ENCODE measurements at places on chromosomes 1 and 21. TPM values are rescaled to one million over a fixed set of nuclear protein-coding genes. Genes with fewer than 3 reads are reported as not detected.

C1orf167 gene
- polyA plus RNA-seq = not detected

CLIC6 gene
- 0.08 TPM for polyA plus RNA-seq

MROH9 gene
- polyA plus RNA-seq = not detected

NR5A2 gene
- 0.09 TPM for polyA plus RNA-seq

ST6GALNAC3 gene
- 0.99 TPM for polyA plus RNA-seq

TNNI3K gene
- not detected for polyA plus RNA-seq

ARHGAP30 gene
- 138 TPM for polyA plus RNA-seq

TRAPPC3 gene
- polyA plus RNA-seq = 101 TPM

ARMH1 gene
- 5.6 TPM for polyA plus RNA-seq

LGR6 gene
- not detected for polyA plus RNA-seq

A3GALT2 gene
- not detected for polyA plus RNA-seq

TMEM167B gene
- polyA plus RNA-seq = 34.8 TPM

LHX8 gene
- not detected for polyA plus RNA-seq

Measured in IgD-negative memory B cell (primary cell).